ENCODE measurements at places on chromosomes 2 and 18. TPM values are rescaled to one million over a fixed set of nuclear protein-coding genes. Genes with fewer than 3 reads are reported as not detected.

DNA sequence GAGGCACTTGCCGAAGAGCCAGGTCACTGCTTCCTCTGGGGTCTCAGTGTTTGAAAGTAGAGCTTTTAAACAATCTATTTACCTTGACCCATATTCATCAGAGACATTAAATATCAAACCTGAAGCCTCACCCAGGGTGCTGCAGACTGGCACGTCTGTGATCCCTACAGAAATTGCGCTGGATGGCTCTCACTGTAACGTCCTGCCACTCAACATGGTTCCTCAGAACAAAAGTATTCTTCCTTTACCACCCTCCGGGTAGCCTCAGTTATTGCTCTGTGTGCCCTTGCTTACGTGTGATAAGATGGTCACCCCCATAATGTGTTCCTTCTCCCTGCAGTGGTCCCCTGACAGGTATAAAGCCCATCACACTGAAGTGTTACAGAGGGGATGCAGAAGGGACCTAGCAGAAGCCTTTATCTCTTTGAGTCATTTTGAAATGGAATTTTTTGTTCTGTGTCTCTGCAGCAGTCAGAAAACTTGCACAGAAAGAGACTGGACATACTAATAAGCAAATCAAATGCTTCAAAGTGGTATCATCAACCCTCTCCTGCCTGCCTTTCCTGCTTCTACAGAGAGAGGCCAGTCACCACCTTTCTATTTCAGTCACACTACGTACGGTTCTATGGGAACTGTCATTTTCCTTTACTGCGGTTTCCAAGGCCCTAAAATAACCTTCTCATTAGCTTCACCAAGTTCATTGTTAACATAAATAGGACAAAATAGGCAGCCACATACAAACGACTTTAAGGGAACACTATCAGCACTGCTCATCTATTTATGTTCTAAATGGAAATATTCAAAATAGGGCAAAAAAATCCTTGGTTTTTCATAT is 86.8 kb downstream of the METTL8 start:
- H3K27me3 ChIP-seq = no peaks in the 10 kb centered on the region
- no peaks in the 10 kb centered on the region for H3K36me3 ChIP-seq
- no peak for DNase-seq
- H3K27ac ChIP-seq = no peak overlapping the region
- H3K4me1 ChIP-seq = no peaks in the 10 kb centered on the region
- no peak overlapping the region for H3K4me3 ChIP-seq

Gene HOXD13
- not detected for polyA plus RNA-seq

DNA sequence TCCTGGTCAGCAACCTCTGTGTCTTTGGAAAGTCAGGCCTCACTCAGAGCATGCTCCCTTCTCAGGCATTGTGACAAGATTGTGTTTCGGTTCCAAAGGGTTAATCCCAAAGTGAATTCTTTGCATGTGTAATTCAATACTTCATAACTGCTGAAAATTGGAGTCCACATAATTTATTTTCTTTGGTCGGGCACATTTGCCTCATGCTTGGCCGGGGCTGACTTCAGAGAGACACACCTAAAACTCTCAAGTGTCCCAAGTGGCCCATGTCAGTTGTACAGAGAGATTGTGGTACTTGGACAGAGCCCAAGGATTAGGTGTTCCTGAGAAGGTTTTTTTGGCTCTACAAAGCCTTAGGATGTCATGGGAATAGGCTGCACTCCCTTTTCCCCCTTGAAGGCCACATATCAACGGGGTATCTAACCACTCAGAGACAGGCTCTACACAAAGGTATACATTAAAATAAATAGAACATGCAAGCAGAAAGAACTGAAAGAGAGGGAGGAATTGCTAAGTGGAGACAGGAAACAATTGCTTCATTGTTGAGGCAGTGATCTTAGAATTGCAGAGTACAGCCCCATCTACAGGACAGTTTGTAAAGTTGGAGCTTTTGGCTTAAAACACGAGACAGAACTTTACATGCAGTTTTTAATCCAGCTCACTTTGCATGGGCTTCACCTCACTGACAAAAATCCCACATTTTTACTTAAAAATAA is 1232.3 kb upstream of the ZEB2 start:
- H3K4me1 ChIP-seq = peaks cover 4% of the 10 kb centered on the region
- H3K27ac ChIP-seq = no peak overlapping the region
- no peak for DNase-seq

- no peak overlapping the region for H3K4me3 ChIP-seq
- H3K27me3 ChIP-seq = no peaks in the 10 kb centered on the region
- no peaks in the 10 kb centered on the region for H3K36me3 ChIP-seq
- no peak for DNase-seq
- no peaks in the 10 kb centered on the region for H3K4me1 ChIP-seq
- no peak overlapping the region for H3K27ac ChIP-seq
These were observed 29.6 kb downstream of the CSRNP3 start for GRCh38 chr2:165499131-165499530.

Gene DYNC1I2
- polyA plus RNA-seq = 38.4 TPM

DNA sequence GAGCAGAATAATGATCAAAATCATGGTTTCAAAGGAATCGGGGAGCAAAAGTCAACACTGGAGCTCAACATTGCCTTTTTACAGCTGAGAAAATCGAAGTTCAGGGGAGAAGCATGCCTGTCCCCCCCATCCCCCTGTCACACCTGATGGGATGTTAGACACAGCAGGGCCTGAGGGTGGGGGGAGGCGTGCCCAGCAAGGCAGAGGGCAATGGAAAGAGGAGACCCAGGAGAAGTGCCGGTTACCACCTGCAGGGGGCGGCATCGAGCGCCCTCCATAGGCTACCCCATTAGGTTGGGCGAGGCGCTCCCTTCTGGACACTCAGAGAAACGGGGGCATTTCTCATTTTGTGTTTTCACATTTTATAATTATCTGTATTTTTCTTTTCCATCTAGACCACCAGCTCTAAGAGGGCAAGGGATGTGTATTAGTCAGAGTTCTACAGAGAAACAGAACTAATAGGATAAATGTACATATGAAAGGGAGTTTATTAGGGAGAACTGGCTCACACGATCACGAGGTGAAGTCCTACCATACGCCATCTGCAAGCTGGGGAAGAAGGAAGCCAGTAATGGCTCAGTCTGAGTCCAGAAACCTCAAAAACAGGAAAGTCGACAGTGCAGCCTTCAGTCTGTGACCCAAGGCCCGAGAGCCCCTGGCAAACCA is 271.3 kb downstream of the LRATD1 start:
- peak; percentile 95 for DNase-seq
- H3K4me1 ChIP-seq = peaks cover 7% of the 10 kb centered on the region
- no peaks in the 10 kb centered on the region for H3K36me3 ChIP-seq
- no peak overlapping the region for H3K27ac ChIP-seq
- H3K4me3 ChIP-seq = no peak overlapping the region

GRCh38 chr2:48944956-48945355 is 189.4 kb upstream of the LHCGR start:
- H3K36me3 ChIP-seq = no peaks in the 10 kb centered on the region
- H3K27ac ChIP-seq = no peak overlapping the region

Gene RAMP1
- polyA plus RNA-seq = 3.9 TPM

Gene DSC3
- polyA plus RNA-seq = 0.70 TPM

Gene AFG3L2
- 27.0 TPM for polyA plus RNA-seq

DNA sequence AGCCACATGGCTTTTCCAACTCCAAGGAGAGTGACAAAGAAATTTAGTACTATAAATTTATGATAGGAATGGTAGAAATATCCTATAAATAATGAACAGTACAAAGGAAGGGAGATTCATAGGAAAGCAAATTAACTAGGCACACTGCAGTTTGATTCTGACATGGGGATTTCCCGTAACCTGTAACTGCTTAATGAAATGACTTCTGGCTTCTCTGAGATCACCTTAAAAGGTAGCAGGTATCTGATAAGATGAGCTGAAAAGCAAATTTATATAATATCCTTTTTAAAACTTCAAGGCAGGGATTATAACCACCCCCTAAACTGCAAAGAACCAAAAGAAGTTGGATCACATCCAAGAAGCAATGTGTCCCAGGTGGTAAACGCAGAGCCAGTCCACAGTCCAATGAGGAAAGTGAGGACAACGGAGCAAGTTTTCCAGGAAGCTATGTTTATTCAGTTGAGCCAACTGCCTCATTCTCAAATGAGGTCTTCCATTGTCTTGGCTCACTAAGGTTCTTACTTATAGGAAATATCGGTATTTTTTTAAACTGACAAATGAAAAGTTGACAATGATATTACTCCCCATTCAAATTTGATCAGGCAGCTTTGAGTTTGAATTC is 43.0 kb downstream of the WIPF1 start:
- no peak for DNase-seq
- H3K27ac ChIP-seq = no peak overlapping the region
- H3K36me3 ChIP-seq = no peaks in the 10 kb centered on the region
- no peak overlapping the region for H3K4me3 ChIP-seq
- no peaks in the 10 kb centered on the region for H3K27me3 ChIP-seq

DNA sequence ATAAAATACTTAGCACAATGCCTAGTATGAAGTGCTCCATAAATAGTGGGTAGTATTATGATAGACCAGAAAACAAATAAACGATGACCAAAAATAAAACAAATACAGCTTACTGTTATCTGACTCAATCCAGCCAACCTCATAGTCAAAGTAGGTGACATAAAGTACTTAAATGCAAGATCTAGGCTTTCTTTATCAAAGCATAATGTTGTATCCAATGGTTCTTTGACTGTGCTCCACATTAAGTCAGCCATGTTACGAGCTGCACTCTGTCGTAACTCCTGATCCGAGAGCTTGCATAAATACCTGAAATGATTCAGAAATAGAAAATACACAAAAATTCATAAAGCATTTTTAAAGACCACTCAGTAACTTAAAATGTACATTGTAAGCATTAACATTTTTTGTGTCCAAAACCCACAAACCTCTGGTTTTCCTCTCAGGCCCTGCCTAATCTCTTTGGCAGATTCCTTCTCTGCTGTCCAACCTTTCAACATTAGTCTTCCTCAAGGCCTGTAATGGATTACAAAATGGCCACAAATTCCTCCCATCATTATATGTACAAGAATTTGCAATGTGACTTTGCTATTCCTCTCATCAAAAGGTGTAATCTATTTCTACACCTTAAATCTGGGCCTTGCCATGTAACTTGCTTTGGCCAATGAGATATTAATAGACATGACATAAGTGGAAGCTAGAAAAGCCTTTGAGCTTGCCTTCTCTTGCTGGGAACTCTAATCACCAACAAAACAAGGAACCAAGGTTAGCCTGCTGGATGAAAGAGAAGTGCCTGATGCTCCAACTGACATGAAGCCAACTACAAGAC is 90.6 kb downstream of the USP34 start:
- no peaks in the 10 kb centered on the region for H3K27me3 ChIP-seq
- DNase-seq = no peak
- no peaks in the 10 kb centered on the region for H3K4me1 ChIP-seq
- no peak overlapping the region for H3K27ac ChIP-seq
- no peaks in the 10 kb centered on the region for H3K36me3 ChIP-seq

DNA sequence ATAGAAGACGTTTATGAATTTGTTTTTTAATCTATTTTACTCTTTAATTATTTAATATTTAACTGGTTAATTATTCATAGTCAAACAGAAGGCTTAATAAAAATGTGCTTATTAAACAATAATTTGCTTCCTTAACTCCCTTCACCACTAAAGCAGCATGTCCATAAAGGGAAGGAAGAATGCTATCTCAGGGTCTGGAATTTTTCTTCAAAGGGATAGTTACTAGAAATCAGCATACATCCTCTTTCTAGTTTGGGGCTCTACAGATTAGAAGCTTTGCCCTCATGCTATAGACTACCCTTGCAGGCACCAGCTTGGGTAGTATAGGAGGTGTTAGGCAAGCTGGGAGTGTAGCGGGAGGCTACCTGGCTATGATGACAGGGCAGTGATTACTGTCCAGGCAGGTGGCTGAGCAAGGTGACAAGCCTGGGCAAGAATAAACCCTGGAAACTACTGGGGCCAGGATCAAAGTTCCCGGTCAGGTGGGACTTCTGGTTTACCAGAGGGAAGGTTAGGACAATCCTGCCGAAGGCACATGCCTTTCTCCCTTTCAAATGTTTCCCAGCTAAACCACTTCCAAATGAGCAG is 276.0 kb upstream of the REV1 start:
- DNase-seq = no peak
- H3K27me3 ChIP-seq = no peaks in the 10 kb centered on the region
- no peak overlapping the region for H3K4me3 ChIP-seq
- H3K4me1 ChIP-seq = no peaks in the 10 kb centered on the region
- H3K36me3 ChIP-seq = no peaks in the 10 kb centered on the region

GRCh38 chr18:582465-582864 is 2.3 kb downstream of the CETN1 start:
- no peak for DNase-seq
- H3K36me3 ChIP-seq = no peaks in the 10 kb centered on the region
- no peak overlapping the region for H3K27ac ChIP-seq
- H3K27me3 ChIP-seq = no peaks in the 10 kb centered on the region
- no peak overlapping the region for H3K4me3 ChIP-seq

DNA sequence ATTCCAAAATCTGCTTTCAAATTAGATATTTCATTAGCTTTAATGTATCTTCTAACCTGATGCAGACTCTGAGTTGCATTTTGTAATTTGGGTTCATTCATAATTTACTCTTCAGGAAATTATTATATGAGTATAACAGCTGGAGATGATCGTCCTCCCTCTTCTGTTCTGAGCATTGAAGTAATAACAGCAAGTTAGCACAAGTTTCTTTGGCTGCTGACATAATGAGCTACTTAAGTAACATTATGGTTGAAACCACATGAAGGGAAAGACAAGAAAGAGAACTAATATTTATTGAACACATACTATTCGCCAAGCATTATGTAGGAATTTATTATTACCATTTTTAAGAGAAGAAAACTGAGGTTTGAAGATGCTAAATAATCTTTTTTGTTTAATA is 75.1 kb downstream of the CPO start:
- DNase-seq = no peak
- peaks cover 6% of the 10 kb centered on the region for H3K4me1 ChIP-seq
- no peak overlapping the region for H3K4me3 ChIP-seq
- H3K36me3 ChIP-seq = no peaks in the 10 kb centered on the region
- no peak overlapping the region for H3K27ac ChIP-seq

GRCh38 chr2:10559634-10560224 is 111.6 kb upstream of the ODC1 start:
- no peaks in the 10 kb centered on the region for H3K27me3 ChIP-seq
- DNase-seq = no peak
- no peak overlapping the region for H3K27ac ChIP-seq
- H3K4me1 ChIP-seq = no peaks in the 10 kb centered on the region
- H3K4me3 ChIP-seq = no peak overlapping the region
- H3K36me3 ChIP-seq = no peaks in the 10 kb centered on the region

DNA sequence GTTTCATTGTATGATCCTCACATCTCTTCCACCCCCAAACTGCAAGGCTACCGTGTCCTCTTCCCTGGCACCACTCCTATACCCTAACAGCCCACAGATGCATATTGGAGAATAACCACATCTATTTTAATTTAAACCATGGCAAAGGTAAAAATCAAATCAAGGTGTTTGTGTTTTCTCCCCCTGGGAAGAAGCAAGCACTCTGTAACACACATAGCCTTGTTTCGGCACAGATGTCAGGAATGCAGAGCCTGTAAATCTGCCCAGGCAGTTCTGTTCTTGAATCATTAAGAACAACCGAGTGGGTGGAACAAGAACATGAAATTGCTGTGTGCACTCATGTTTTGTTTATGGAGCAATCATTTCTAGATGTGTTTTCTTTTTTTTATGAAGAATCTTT is 6.8 kb upstream of the COX7A2L start:
- H3K4me3 ChIP-seq = no peak overlapping the region
- H3K27ac ChIP-seq = no peak overlapping the region
- H3K36me3 ChIP-seq = no peaks in the 10 kb centered on the region
- DNase-seq = no peak
